Stimulated activated naive CD8-positive, alpha-beta T cell treated with anti-CD3 and anti-CD28 coated beads, Interleukin-15, amount 100 ng/mL, for 72 hours (primary cell): ENCODE measurements at places on chromosomes 5 and 9.

- no peak for DNase-seq
These were observed 158.7 kb downstream of the ARRDC3 start for GRCh38 chr5:91224456-91224855.

DNA sequence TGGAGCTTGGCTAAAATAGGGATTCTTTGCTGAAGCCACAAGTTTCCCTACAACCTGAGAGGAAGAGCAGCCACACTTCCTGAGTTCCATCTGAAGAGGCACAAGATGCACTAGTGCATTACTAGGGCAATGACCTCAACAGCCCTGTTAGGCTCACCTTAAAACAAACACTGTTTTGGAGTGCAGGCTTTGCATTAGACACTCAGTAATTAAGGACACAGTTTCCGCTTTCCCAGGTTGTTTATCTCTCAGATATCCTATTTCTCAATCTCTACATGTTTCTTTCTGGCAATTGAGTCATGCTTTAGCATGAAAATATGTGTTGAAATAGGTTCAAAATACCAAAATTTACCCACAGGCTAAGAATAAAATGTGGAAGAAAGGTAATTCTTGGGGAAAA lies 34.2 kb downstream of the EMB start:
- no peak for DNase-seq

DNA sequence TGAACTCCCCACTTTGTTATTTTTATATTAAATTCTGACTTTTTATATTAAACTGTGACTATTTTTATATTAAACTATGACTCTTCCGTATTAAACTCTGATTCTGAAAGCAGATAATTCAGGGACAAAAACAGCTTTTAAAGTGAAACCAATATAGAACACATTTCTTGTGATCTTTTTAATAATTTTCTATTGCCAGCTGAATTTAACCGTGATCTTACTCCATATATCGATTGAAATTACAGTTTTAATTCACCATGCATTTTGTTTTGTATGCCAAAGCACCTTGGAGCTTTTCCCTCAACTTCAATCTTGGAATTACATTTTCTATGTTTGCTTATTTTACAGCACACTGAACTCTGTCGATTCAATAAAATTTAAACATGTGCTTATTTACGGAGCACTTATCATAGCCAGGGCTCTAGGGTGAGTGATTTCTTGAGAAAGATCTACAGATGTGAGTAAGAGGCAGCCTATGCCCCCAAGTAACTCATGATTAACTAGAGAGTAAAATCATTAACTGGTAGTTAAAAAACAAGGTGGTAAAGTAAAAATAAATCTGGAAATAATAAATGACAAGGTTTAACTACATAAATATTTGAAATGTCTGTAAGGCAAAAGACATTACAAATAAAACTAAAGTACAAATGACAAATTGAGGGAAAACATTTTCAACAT lies 72.9 kb upstream of the ALDH1B1 start:
- DNase-seq: no peak

DNA sequence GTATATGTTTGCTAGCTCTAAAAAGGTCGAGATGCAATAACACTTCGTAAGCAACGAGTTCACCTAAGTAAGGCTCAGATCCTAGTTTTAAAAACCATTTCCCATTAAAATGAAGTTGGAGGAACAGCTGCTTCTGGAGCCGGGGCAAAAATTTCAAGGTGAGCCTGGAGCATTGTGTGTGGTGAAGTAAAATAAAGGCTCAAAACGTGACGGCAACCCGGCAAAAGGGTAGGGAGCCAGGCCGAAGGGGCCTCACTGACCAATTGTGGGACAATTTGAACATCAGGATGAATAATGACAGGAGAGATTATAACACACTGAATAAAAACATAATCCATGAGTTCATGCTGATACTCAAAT lies 20.1 kb downstream of the BTNL9 start:
- DNase-seq: no peak

DNA sequence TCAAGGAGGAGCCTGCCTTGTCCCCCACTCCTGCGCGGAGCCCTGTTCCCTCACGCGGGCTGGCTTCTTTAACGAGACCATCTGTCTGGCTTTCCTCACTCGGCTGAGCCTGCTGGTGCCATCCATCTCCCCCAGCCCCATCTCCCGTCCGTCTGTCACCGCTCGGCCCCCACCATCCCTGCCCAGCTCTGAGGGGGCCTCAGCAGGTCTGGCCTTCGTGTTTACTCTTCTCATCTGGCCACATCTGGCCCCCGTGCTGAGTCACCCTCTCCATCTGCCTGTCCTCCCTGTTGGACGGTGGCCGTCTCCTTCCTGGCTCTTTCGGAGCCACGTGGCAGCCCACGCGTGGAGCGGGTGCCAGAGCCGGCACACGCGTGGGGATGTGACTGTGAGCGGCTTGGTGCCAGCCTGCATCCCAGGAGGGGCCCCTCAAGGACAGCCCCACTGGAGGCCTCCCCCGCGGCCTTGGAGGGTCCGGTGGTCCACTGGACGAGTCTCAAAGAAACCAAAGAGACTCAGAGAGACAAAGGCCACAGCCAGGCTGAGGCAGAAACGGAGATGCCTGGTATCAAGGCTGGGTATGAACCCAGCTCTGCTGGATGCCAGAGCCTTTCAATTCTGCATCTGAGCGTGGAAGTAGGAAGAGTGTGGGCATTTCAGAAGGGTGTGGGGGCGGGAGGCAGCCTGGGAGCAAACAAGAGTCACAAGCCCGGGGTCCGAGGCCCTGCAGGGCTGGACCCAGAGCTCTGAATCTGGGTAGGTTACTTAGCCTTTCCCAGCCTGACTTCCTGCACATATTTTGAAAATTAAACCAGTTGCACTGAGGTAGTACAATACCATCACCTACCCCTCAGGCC lies 76.7 kb upstream of the UNC5A start:
- DNase-seq: no peak

DNA sequence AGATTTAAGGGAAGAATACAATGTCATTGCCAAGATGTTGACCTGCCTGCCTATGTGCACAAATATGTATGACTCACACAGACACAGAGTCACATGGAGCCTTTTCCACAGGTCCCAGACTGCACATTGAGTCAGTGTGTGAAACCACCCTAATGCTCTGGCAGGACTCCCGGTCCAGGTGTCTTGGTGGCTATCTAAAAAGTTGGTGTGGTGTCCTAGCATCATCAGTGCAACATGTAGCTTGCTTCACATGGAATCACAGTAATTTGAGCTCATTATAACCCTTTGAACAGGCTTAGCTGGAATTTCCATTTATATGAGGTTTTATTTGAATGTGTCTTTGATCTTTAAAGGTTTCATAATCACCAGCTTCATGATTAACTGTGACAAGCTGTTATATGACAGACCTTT lies 10.7 kb downstream of the IFNA5 start:
- DNase-seq: no peak

GRCh38 chr5:143037071-143037470 lies 266.9 kb downstream of the ARHGAP26 start:
- DNase-seq: no peak

DNA sequence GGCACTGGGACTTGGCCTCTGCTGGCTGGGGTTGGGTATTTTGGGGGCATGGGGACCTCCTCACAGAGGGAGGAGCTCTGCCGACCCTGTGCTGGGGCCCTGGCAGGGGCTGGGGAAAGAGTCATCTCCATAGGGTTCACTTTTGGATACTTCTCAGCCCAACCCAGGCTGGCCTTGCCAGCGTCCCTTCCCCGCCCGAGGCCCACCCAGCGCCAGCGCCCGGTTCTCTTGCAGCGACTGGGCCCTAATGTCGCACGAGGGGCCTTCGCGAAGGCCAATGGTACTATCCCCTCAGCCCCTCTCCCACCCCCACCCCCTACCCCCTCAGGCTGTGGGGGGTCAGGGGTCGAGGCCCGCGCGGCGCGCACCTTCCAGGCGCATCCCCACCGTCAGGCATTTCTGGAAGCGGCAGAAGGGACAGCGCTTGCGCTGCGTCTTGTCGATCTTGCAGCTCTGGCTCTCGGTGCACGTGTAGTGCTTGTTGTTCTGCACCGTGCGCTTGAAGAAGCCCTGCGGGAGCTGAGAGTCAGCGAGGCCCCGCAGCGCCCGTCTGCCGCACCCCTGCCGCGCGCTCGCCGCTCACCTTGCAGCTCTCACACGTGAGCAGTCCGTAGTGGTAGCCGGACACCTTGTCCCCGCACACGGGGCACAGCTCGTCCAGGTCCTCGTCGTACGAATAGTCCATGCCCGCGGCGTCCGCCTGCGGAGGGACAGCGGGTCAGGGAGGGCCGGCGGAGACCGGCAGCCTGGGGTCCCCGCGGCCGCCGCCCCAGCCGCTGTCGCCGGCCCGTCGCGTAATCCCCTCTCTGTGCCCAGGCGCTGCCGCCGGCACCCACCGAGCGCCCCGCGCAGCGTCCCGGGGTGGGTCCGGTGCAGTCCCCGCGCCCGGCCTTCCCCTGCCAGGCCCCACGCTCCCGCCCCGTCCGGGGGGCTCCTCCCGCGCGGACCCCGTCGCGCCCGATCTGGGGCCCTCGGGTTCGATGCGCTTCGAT lies 4.2 kb downstream of the NR5A1 start:
- DNase-seq: no peak

DNA sequence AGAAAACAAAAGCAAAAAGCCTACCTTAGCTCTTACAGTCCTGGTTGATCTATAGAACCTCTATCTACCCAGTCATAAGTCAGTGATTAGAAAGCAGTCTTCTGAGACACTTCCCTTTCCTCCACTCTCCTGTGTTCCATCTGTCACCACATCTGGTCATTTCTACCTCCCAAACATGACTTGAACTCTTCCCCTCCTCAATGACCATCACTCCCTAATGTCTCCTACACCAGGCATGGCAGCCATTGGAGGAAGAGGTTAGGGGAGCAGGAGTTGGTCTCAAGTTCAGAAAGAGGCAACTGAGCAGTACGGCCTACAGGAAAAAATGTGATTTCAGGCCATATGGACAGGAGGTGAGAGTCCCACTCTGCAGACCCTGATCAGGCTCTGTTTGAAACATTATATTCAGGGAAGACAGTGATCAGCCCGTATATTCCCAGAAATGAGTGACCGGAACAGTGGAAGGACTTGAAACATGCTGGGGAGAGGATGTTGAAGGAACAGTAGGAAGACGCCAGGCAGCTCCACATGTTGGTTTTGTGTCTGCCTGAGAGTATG lies 12.0 kb downstream of the ABLIM3 start:
- DNase-seq: no peak

GRCh38 chr5:53956196-53956595 lies 354.2 kb downstream of the ARL15 start:
- DNase-seq: no peak

DNA sequence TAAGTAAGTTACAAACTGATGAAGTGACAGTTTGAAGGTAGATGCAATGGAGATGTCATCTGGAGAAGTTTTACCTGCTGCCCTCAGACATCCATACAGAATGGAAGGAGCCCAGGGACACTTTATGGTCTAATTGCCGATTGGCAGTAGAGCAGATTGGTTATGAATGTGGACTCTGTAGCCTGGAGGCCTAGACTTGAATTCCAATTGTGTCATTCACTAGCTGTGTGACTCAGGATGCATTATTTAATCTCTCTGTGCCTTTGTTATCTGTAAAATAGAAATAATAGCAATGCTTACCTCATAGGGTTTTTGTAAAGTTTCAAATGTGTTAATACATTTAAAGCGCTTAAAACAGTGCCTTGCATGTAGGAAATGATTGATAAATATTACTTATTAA lies 5.2 kb upstream of the TCERG1 start:
- no peak for DNase-seq

DNA sequence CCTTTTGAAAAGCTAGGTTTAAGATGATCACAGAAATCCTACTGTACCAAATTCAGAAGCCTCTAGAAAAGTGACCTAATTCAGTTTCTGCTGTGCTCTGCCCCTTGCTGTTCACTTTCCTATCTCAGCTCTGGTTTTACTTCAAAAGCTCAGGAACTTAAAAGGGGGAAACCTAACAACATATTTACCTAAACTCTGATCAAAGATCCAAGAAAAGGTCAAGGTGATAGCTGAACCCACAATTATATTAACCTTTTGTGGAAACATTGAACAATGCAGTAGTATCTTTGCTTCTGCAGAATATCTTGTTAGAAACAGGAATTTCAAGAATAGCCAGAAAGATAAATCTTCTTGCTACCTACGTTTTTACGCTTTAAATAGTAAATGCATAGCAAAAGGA lies 568.5 kb downstream of the PDE4D start:
- no peak for DNase-seq

DNA sequence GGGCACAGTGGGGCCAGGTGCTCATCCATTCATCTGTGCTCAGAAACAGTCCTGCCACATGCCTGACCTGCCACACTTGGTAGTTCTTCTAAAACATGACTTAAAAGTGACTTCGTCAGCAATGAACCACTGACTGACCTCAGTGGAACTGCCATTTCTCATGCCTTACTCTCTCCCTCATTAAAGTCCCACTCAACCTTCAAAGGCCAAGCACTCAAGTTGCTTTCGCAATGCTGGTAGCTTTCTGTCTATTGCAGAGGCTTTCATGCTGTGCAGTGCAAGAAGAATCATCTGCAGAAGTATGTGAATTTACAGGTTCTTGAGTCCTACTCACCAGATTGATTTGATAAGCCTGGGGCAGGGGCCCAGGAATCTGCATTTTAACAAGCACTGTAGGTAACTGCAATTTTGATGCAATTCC lies 23.9 kb downstream of the B4GALT1 start:
- peak; percentile 40 for DNase-seq

DNA sequence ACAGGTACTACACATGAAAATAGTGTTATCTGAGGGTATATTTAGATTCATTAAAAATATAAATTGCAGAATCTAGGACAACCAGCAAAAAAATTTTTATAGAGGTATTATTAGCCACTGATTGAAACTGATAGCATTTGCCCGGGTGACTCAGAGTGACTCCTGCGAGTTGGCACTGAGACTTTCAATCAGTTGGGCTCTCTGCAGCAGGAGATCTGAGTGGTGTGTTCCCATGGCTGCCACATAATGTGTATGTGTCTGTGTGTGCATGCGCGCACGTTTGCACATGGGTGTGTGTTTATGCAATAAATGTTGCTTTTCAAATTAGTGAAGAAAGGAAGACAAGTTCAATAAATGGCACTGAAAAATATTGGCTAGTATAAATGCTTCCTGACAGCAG lies 100.1 kb upstream of the MRPS30 start:
- DNase-seq: no peak

GRCh38 chr5:40410231-40410861 lies 269.4 kb upstream of the PTGER4 start:
- peak; percentile 83 for DNase-seq

DNA sequence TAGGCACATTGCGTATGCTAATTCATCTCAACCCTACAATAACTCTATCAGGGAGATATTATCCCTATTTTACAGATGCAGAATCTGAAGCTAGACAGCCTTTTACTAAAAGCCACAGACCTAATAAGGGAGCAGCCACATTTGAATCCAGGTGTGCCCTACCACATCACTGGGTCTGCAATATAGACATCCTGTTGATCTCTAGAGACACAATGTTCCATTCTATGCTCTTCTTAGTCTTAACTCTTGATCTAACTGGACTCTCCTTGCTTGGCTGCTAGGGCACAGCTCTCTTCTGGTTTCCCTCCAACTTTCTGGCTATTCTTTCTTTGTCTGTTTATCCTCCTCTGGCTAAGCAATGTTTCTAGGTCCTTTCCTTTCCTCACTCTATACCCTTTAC lies 1.4 kb upstream of the SPATA6L start:
- no peak for DNase-seq

- no peak for DNase-seq
These were observed 81.9 kb downstream of the RAPGEF1 start for GRCh38 chr9:131657940-131658339.
